Bronchial smooth muscle cell (primary cell): ENCODE measurements at places on chromosomes 7 and 10. TPM values are rescaled to one million over a fixed set of nuclear protein-coding genes. Genes with fewer than 3 reads are reported as not detected.

Gene EPO
- not detected in 2 replicates for total RNA-seq

Gene PRKG1
- total RNA-seq: 28.5 and 39.7 TPM in 2 replicates

Gene KLF14
- under 0.01 TPM in 1 of 2 replicates, not detected in the other for total RNA-seq

Gene SUN3
- not detected in 2 replicates for total RNA-seq

Gene AS3MT
- total RNA-seq: 4.7 and 8.1 TPM in 2 replicates
